ENCODE measurements at places on chromosomes 12 and 14.

DNA sequence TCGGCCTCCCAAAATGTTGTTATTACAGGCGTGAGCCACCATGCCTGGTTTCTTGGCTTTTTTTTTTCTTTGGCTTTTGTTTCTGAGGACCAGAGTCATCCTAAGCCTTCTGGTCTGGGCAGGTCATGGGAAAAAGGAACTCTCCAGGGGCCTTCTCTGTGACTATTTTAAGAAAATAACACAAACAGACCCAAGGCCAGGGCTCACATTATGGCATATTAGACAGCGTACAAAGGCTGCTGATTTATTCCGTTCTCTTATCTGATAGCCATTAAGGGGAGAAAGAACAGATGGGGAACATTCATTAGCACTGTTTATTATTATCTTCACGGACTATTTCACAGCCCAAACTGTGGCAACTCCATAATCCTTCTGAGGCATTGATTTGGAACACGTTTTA is 28.8 kb upstream of the MANSC4 start:
- no peak for DNase-seq

- DNase-seq: no peak
Measured at GRCh38 chr14:78758333-78758732, 588.2 kb downstream of the NRXN3 start.

GRCh38 chr12:125186471-125187147 is 121.4 kb downstream of the AACS start:
- no peak for DNase-seq

- no peak for DNase-seq
Measured at GRCh38 chr14:101839236-101839635, 77.7 kb downstream of the PPP2R5C start.

Data from NCI-H446 treated with DMSO at 0.1 percent for 48 hours (cell line).